ENCODE measurements at places on chromosomes 6 and 20.

GRCh38 chr6:150992703-150993102 lies 127.2 kb downstream of the MTHFD1L start:
- no peak for DNase-seq

DNA sequence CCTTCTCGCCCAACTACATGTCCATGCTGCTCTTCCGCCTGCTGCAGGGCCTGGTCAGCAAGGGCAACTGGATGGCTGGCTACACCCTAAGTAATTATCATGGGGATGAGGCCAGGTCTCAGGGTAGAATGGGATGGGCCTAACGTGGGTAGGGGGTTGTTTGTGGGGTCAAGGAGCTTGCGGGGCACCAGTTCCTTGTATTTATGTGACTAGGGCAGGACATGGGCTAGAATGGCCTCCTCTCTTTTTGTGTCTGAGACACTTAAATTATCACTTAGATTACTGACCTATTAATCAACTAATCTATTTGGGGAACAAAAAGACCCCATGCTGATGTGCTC lies 10.7 kb downstream of the SLC22A1 start:
- no peak for DNase-seq

DNA sequence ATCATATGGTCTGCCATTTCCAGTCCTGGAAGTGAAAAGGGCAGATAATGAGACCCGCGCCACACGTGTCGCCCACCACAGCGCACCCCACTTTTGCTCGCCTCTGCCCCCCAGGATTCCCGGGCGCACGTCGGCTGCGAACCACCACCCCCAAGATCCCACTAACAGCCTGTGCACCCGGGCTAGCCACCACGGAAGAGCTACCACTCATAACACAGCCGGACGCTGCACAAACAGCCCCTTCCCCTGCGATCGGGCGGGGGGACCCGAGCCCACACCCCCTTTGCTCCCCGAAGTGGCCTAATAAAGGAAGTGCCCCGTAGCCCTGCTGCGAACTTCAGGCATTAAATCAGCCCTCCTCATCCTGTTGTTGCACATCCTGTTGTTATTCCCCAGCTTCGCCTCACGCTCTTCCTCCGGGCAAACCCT lies 506 bp downstream of the CITED2 start:
- DNase-seq, result no peak

DNA sequence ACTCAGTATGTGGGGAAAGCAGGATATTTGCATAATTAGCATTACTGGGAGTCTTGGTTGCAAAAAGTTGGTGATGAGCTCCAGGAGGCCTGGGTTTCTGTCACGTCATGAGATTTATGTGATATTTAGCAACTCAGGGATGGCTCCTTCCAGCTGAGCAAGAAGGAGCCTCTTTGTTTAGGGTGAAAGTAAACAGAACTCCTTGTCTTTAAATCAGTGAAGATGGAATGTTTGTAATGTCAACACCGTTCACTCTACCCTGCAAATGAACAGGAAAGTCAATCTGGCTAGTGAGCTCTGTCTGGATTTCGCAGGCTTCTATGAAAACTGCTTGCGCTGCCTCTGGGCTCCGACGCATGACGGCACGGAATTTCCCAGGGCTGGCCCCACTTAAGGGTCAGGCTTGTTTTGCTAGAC lies 86.9 kb downstream of the PXDC1 start:
- no peak for DNase-seq

DNA sequence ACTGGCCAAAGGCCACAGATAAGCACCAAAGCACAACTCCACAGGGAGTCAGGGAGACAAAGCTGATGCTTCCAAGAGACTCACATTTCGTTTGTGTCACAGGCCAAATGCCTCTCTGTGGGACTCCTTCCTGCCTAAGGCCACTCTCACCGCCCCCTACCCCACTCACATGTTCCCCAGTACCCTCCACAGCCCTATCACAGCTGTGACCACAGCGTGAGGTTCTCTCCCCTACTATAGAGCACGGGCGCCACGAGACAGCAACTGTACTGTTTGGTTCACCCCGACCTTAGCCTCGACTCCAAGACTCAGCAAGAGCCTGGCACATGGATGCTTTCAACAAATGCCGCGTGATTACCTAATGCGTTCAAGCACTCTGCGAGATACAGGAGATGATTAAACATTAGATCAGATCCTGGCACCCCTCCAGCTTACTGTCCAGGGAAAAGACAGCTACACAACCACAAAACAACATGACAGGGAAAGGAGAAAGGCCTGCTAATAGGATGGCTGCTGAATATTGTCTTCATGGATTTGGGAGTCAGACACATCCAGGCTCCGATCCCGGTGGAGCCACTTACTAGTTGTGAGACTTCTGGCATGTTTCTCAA lies 105.5 kb downstream of the AGPAT4 start:
- no peak for DNase-seq

GRCh38 chr20:62835931-62836861 lies 19.3 kb downstream of the COL9A3 start:
- no peak for DNase-seq

GRCh38 chr20:46637427-46638133 lies 13.7 kb downstream of the SLC13A3 start:
- DNase-seq, result no peak

DNA sequence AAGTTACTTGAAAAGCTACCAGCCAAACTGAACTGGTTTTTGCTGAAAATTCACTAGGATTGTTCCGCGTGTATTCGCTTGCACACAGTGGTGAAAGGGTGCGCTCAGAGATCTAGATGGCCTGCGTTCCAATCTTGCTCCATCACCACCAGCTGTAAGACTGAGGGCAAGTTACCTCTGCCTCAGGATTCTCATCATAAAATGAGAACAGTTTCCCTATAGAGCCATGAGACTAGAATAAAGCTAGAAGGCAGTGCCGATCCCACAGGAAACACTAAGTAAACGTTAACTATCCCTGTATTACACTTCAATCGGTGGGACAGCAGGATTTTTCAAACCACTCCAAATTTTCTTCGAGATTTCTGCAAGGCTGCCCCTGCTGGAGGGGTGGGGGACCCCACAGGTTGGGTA lies 838 bp downstream of the AHCY start:
- DNase-seq, result no peak

- peak; percentile 27 for DNase-seq
These were observed 6.5 kb upstream of the RAET1G start for GRCh38 chr6:149929422-149929821.

- peak; percentile 23 for DNase-seq
These were observed 5.6 kb downstream of the NXT1 start for GRCh38 chr20:23356203-23356602.

- no peak for DNase-seq
These were observed 33.8 kb downstream of the FKBP5 start for GRCh38 chr6:35654883-35655282.

DNA sequence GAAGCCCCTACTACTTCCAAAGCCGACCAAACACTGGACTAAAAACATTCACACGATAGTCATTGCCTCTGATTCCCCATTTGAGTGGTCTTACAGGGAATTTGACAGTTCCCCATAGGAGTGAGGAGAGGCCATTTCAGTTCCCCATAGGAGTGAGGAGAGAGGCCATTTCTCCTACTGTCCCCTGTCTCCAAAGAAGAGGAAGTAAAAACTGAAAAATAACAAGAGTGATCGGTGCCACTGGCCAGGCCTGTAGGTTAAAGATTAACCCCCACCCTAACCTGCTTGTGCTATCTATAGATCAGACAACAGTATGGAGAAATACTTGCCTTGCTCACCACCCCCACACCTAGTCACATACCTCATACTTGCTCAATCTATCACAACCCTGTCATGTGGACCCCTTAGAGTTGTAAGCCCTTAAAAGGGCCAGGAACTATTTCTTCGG lies 204.0 kb upstream of the MOCS1 start:
- DNase-seq, result no peak

DNA sequence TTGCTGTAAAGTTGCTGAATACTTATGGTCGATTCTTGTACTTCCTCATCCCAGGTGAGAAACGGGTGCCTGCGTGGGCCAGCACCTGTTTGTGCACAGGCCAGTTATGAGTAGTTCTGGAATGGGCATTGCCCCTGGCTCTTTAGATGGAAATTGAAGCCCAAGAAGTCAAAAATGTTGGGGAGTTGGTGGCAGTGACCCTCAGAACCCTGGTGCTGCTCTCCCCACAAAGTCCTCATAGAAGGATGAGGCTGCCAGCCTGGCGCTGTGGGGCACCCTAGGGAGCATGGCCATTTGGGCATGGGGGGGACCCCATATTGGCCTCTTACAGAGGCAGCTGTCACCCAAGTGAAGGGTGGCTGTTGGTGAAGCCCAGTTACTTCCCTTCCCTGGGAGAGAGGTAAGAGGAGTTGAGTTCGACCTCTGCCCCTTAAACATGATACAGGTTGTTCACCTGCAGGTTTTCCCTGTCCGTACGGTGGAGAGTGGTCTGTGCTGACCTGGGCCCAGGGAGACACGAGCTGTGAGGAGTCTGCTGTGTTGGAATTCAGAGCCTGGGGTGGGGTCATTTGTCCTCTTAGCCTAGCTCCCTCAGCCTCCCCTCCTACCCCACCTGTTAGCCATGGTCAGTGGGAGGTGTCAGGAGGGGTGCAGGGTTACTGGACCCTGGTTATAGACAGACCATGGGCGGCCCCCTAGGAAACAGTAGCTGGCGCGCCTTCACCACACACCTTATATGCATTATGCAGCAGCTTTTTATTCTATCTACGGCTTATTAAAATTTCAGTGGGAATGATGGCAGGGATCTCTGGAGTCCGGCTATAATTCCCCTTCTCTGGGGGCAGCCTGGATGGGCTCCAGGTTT lies 4.9 kb downstream of the HMGA1 start:
- DNase-seq, result no peak

- DNase-seq, result no peak
These were observed 540 bp downstream of the SGK2 start for GRCh38 chr20:43559147-43559987.

- no peak for DNase-seq
These were observed 28.3 kb downstream of the C6orf132 start for GRCh38 chr6:42113936-42114636.

- DNase-seq, result no peak
These were observed 607.2 kb downstream of the QKI start for GRCh38 chr6:164021589-164022250.

DNA sequence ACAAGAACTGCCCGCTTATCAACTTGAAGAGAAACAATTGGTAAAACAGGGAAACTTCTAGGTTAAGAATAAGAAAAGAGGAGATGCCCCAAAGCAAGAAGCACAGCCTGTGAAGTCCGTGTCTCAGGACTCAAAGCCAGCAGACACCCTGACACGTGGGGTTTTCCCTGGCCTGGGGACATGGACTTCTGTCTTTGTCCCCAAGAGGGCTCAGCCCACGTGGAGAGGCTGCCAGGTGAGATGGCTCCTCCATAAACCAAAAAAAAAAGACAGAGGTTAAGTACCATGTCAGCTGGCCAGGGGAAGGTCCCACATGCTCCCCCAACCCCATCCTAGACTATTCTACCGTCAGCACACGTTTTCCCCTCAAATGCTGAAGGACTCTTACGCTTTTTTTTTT lies 9.9 kb downstream of the SERPINB6 start:
- no peak for DNase-seq

GRCh38 chr6:165671222-165671768 lies 8.3 kb upstream of the PDE10A start:
- DNase-seq, result peak; percentile 82

- no peak for DNase-seq
These were observed 212.9 kb upstream of the PDE10A start for GRCh38 chr6:165875946-165876345.
